ENCODE measurements at places on chromosomes 2 and 18.
A peak's percentile ranks its signal among the peaks of the same experiment; 100 is the strongest.

DNA sequence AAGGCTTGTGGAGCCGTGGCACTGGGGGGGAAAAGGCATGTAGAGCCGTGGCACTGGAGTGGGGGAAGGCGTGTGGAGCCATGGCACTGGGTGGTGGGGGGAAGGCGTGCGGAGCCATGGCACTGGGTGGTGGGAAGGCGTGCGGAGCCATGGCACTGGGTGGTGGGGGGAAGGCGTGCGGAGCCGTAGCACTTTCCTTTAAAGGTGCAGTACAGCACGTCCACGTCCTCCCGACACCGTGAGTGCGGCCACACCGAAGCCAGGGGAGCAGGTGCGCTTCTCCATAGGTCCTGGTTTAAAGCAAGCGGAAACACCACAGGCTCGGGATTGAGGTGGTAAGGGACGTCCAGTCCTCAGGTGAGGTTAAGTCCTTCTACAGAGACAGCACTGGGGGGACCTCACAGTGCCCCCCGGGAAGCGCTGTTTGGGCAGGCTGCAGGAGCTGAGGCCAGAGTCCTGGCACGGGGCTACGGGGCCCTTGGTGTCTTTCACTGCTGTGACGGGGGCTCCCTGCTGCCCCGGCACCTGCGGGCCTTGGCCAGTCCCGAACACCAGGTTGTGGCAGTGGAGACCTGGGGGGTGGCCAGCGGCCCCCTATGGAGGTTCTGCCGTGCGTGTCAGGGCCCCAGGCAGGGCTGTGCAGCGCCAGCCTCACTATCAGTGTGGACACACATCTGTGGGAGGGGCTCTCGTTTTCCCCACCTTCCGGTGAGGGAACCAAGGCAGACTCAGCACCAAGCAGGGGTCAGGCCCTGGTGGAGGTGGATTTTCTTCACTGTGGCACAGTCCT lies 93.0 kb upstream of the CTDP1 start:
- peak; percentile 59 for DNase-seq

DNA sequence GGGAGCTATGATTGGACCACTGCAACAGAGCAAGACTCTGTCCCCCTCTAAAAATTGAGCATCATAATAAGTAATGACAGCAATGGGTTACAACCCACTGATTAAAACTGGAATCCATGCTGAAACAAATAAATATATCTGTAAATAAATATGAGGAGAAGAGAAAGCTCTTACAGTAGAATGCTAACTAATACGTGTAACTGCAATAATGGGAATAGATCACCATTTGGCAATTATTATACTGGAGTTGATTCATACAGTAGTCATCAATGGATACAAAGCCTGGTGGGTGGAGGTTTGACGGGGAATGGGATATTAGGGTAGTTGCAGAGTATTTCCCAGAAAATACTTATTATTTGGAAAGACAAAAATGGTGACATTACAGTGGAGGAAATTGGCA lies 6.1 kb upstream of the INO80B start:
- DNase-seq = no peak

GRCh38 chr2:9630117-9630735 lies 571 bp downstream of the YWHAQ start:
- peak; percentile 85 for DNase-seq

DNA sequence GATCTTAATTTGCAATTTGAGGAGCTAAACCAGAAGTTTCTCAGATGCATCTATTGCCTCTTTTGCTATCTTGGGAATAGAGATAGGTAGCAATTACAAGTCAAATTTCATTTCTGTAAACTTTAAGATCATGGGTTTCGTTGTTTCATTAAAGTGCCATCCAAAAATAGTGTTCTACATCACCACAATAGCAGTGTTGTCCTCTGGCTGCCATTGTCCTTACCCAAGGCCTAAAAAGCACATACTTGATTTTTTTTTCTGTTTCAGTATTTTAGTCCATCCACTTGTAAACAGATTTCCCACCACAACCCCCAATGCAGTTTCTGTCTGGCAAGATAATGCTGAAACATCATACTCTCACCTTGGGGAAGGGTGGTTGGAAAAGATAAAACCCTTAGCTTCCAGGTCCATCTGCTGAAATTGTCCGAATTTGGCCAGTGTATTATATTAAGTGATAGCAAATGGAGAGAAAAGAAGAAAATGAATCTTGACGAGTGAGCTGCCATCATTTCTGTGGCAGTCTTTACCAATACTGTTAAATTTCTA lies 136.2 kb downstream of the LCLAT1 start:
- no peak for DNase-seq

- DNase-seq = no peak
Observed at GRCh38 chr18:41484069-41484468, 471.0 kb upstream of the PIK3C3 start.

Data from natural killer cell treated with Interleukin-12 subunit alpha and Interleukin-12 subunit beta and Interleukin-15 and Interleukin-18, amount 100 ng/mL, for 72 hours (primary cell).